CD14-positive monocyte (primary cell): ENCODE measurements at places on chromosomes 5 and 9. TPM values are rescaled to one million over a fixed set of nuclear protein-coding genes. Genes with fewer than 3 reads are reported as not detected.
A peak's percentile ranks its signal among the peaks of the same experiment; 100 is the strongest.

GRCh38 chr9:126638571-126639132 lies 24.9 kb downstream of the LMX1B start:
- H3K27me3 ChIP-seq, result peaks cover 7% of the 10 kb centered on the region
- H3K27ac ChIP-seq, result no peak overlapping the region
- H3K4me1 ChIP-seq, result no peaks in the 10 kb centered on the region
- no peaks in the 10 kb centered on the region for H3K36me3 ChIP-seq
- H3K4me3 ChIP-seq, result no peak overlapping the region

- DNase-seq, result no peak
- H3K4me3 ChIP-seq, result no peak overlapping the region
- H3K4me1 ChIP-seq, result no peaks in the 10 kb centered on the region
- H3K36me3 ChIP-seq, result no peaks in the 10 kb centered on the region
Measured at GRCh38 chr5:14801792-14802191, 69.8 kb downstream of the ANKH start.

DNA sequence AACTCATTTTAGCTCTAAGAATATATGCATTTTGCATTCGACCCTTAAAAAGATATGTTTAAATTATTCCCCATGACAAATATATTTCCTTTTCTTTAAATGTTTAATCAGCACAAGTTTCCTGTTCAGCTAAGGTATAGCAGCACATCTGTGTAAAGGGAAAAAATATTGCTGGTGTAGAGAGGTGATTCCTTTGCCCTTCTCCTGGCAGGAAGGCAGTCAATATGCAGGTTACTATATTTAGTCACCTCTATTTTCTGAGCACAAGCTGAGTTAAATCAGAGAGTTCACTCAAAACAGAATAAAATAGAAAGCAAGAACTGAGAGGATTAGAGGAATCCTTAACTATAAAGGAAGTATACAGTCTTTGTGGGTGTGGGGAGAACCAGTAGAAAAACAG lies 274.4 kb upstream of the PCSK5 start:
- no peak for DNase-seq
- no peaks in the 10 kb centered on the region for H3K27me3 ChIP-seq

DNA sequence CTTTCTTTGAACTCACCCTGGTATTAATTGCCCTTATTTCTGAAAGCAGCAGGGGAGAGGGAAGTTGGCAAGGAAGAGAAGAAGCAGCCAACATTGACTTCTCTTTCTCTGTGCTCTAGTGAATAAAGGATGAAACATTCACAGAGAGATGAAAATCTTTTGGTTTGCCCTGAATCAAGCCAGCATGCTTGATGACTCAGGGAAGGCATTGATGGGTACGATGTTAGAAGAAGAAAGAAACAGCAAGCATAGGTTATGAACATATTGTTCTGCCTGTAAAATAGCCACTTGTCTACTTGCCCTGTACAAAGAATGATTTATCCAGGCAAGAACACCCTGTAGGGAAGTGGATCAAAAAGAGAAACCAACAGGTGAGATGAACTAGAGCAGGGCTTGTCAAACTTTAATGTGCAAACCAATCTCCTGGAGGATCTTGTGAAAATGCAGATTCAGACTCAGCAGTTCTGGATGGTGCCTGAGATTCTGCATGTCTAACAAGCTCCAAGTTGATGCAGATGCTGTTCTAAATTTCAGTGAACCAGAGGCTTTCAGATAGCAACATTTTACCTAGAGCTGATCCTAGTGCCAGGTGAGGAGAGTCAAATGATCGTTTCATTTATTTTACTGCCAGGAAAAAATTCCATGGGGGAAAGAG lies 586.6 kb upstream of the TLE4 start:
- no peaks in the 10 kb centered on the region for H3K4me1 ChIP-seq
- no peak overlapping the region for H3K4me3 ChIP-seq
- H3K27me3 ChIP-seq, result no peaks in the 10 kb centered on the region
- H3K36me3 ChIP-seq, result no peaks in the 10 kb centered on the region
- no peak for DNase-seq

DNA sequence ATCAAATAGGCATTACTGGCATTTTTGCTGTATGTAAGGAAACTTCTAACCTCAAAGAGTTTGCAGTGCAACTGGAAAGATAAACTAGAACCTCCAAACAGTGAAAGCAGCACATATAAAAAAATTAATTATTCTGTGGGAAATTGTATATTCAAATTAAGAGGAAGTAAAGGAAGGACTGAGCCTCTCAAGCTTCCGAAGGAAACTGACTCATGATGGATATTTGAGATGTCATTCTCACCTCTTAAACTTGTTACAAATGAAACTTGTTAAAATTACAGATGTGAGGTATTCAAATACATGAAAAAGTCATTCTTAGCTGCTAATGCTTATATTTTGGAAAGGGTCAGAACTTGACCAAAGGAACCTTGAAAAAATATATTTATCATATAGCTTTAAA lies 538.7 kb downstream of the PDE4D start:
- no peaks in the 10 kb centered on the region for H3K4me1 ChIP-seq
- no peak overlapping the region for H3K4me3 ChIP-seq
- DNase-seq, result peak; percentile 48
- no peak overlapping the region for H3K27ac ChIP-seq

DNA sequence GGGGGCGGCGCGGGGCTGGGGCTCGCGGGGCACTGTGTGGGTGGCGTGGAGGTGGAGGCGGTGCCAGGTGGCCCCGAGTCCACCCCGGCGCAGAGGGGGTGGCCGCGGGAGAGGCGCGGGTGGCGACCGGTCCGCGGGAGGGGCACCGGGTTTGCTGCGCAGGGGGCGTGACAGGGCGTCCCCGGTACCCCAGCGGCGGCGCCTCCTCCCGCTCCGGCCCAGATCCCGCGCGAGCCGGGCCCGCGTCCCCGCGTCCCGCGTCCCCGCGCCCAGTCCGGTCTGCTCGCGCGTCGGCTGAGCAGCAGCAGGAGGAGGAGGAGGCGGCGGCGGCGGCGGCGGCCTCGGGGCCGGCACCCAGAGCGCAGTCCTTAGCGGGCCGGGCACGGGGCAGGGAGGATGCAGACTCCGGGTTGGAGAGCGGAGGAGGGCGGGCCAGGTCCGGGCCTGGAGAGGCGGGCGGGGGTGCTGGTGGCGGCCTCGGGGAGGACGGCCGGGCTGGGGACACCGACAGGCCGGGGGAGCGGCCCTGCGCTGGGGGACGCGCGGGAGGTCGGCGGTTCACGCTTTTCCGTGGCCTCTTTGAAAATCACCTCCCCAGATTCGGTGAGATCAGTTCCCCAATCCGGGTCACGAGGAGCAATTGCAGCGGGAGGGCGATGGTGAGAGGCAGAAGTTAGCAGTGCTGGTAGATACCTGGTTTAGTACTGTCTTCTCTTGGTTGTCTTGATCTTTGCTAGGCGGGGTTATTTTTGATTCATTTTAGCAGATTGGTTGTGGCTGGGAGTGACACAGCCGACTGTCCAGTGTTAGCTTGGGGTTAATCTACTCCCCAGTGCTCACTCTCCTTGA lies 1.7 kb downstream of the TRIO start:
- peak overlapping the region; percentile 75 for H3K4me3 ChIP-seq
- H3K4me1 ChIP-seq, result peaks cover 32% of the 10 kb centered on the region
- peak; percentile 75 for DNase-seq
- H3K36me3 ChIP-seq, result no peaks in the 10 kb centered on the region
- H3K27ac ChIP-seq, result peak overlapping the region; percentile 54
- H3K27me3 ChIP-seq, result peaks cover 2% of the 10 kb centered on the region

GRCh38 chr5:5584236-5584745 lies 161.8 kb downstream of the ICE1 start:
- no peak overlapping the region for H3K27ac ChIP-seq
- DNase-seq, result no peak
- H3K27me3 ChIP-seq, result no peaks in the 10 kb centered on the region
- no peaks in the 10 kb centered on the region for H3K36me3 ChIP-seq

GRCh38 chr5:148898413-148899075 lies 72.1 kb downstream of the ADRB2 start:
- H3K36me3 ChIP-seq, result no peaks in the 10 kb centered on the region
- no peak overlapping the region for H3K4me3 ChIP-seq
- no peaks in the 10 kb centered on the region for H3K4me1 ChIP-seq

DNA sequence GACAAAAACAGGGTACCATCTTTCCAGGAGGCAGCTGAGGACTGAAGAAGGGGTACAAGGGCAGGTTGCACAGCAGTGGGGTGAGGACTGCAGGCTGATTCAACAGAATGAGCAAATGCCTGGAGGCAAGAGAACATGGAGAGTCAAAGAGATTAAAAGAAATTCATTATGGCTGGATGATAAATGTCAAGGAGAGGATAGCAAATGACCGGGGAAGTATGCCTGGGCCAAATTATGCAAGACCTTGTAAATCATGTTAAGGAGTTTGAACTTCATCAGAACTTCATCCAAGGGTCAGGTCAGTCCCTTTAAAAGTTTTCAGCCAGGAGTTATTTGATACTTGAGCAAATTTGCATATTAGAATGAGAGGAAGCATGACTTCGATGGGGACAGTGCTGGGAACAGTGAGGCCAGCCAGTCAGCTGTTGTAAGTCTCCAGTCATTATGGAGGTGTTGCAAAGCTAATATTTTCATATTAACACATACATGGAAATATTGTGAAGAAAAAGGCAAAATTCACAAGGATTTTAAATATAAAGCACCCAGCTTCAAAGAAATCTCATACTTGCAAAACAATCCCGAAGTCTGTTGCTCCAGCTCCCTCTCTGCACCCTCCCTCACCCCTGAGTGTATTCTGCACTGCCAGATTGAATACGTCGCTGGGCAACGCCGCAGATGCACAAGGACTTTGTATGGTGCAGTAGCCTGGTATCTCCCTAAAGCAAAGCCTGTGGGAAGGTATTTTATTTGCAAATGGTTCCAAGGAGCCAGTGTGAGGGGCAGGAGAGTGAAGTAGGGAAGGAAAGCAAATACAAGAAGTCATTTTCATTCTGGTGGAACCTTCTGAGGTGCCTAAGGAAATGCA lies 509.8 kb upstream of the TLE4 start:
- no peak overlapping the region for H3K27ac ChIP-seq
- no peaks in the 10 kb centered on the region for H3K27me3 ChIP-seq
- H3K36me3 ChIP-seq, result no peaks in the 10 kb centered on the region
- no peak overlapping the region for H3K4me3 ChIP-seq
- no peak for DNase-seq
- no peaks in the 10 kb centered on the region for H3K4me1 ChIP-seq

The TEX48 gene
- not detected for polyA plus RNA-seq
